ENCODE measurements at places on chromosomes 6 and 20.

DNA sequence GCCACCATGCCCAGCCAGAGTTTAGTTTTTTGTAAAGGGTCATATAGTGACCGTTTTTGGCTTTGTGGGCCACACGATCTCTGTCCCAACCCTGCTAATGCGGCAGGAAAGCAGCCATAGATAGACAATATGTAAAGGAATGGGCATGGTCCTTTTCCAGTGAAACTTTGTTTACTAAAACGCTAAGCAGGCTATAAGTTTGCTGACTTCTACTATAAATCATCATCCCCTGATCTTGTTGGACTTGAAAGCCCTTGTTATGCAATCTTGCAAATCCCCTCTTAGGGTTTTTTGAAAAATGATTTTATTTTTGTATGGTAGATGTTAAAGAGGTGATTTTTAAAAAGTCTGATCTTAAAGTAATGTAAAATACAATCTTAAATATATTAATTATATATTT, 63.6 kb downstream of the CBFA2T2 start:
- no peak for DNase-seq

DNA sequence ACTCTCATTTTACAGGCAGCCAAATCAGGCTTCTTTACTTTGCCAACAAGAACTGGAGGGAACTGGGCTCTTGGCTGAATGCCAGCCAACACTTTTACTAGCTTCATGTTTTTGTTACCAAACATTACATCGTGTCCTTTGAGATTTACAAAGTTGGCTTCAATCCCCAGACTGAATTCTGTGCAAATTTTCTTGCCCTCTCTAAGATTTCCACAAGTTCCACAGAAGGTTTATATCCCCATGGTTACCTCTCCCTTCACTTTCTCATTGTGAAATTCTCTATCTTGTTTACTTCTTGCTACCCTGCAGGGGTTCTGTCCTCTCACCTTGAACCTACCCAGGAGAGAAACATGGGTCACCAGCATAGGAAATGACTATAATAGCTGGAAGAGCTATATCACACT, 37.6 kb upstream of the PLCB1 start:
- DNase-seq: no peak

DNA sequence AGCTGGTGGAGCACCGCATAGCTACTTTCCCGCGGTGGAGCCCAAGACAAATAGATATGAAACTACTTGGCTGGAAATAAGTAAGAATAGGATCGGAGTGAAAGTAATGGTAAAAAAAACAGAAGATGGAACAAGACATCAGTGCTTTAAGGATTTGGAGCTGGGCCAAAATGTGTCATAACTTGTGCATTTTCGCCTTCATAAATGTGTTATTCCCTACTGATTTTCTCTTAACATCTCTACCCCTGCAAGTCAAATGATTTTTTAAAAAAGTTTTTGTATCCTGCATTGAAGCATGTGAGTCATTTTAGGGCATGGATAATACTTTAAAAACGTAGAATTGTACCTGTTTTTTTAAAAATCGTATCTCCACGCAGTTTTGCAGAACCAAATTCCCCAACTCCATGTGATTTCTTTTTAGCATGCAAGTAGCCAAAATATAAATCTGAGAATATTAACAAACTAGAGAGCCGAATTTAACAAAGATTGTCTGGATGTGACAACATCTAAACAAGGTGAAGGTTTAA, 882 bp upstream of the FAM184A start:
- no peak for DNase-seq

DNA sequence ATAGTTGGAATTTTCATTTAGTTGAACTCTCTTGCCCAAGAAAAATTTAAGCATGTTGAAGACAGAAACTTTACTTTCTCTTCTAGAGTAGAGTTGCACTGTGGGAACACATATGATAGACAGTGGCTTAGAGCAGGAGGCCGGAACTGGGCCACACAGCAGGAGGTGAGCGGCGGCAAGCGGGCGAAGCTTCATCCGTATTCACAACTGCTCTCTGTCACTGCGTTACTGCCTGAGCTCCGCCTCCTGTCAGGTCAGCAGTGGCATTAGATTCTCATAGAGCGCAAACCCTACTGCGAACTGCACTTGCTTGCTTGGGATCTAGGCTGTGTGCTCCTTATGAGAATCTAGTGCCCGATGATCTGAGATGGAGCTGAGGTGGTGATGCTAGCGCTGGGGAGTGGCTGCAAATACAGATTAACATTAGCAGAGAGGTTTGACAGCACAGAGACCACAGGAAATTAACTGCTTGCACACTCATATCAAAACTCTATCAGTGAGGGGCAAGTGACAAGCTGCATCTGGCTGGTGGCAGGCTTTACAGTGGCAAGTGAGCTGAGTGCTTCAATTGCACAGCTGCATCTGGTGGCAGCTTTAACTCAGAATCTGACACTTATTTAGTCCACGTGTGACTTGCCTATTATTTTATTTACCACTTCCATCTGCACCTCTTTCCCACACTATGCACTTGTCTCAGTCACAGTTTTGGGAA, 174.9 kb upstream of the C6orf118 start:
- no peak for DNase-seq

GRCh38 chr20:14913896-14914620, 576.6 kb upstream of the FLRT3 start:
- no peak for DNase-seq

- DNase-seq: no peak
Observed at GRCh38 chr6:20837189-20837588, 302.9 kb downstream of the CDKAL1 start.

DNA sequence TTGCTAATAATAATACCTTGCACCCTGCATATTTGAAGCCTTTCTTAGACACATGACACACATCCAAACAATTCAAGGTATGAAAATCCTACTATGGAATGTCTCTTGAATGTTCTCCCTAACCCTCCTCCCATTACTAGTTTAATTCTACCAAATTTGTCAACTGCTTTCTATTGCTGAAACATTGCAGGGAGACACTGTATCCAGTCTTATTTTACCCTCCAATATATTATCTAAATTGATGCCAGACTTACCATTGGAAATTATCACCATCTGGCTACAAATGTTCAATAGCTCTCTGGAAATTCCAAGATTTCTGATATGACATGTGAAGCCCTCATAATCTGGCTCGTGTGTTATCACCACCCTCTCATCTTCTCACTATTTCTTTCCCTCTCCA, 1027.3 kb upstream of the CITED2 start:
- no peak for DNase-seq

DNA sequence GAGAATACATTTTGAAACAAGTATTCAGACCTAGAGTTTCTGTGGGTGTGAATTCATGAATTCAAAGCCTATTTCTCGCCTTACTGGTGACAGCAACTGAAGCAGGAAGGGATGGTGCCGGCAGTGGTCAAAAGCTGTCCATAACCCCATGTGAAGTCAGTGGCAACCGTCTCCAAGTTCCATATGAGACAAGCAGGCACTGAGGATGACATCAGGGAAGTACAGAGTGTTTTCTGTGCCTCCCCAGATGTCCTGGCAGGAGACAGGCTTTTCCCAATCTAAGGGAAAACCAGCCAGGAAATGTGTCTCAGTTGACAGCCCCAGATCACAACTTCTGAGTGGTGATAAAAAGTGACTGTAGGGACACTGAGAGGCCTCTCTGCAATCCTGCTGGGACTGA, 66.6 kb downstream of the HIVEP2 start:
- DNase-seq: no peak

- DNase-seq: no peak
Observed at GRCh38 chr20:32368925-32369324, 10.8 kb downstream of the ASXL1 start.

- no peak for DNase-seq
Observed at GRCh38 chr20:38864662-38865061, 59.2 kb downstream of the PPP1R16B start.

- no peak for DNase-seq
Observed at GRCh38 chr6:53938810-53939209, 144.0 kb downstream of the LRRC1 start.

- DNase-seq: no peak
Observed at GRCh38 chr6:166504100-166504499, 82.4 kb downstream of the RAMACL start.

DNA sequence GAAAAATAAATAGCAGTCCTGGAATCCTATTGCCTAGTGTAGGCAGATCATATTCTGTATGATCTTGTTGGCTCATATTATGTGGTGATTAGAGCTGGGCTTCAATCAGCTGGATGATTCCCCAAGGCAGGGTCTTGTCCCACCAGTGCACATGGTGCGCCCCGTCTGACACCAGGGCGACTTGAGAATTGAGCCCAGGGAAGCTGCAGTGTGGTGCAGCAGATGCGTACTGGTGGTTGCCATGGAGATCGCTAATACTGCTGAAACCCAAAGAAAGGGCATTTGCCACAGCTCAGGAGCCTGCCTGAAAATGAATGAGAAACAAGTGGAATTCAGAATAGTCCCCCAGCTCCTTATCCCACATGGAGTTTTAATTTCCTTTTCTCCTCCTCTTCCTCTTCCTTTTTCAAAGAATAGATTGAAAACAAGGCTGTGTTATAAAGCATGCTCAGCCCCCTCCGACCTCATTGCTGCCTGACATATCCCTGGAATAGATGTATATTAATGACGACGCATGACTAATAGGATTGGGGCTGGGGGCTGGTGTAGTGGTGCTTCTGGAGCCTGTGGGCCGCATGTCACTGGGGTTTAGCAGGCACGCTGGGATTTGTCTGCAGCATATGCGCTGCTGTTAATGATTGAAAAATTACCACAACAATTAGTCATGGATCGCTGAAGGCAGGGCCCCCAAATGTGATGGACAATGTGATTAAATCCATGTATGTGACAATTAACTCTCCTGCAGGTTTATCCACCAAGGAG, 210.5 kb downstream of the FARS2 start:
- no peak for DNase-seq

- no peak for DNase-seq
Observed at GRCh38 chr6:89122625-89123024, 4.8 kb upstream of the SRSF12 start.

DNA sequence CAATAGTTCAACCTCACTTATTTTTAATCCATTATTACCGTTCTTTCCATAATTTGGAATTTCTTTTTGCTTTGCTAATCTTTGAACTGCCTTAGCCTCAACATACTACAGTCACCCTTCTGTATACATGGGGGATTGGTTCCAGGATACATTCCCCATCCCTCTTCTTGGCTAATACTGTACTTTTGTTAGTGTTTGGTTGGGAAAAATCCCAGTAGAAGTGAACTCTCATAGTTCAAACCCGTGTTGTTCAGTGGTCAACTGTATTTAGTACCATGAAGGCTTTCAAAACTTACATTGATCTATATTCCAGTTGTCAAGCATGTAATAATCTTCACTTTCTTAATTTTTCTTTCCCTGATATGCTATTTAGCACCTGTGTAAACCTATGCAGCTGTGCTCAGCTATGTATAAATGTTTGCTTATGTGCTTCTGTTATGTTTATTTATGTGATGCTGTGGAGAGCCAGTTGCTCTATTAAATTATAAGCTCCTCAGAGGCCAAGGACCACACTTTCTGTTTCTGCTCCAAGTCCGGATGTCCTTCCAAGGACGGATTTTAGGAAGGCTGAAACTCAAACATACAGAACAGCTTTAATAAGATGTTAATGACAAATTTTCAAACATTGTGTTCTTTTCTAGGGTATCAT, 33.3 kb upstream of the LAMA4 start:
- no peak for DNase-seq

GRCh38 chr6:122869437-122870024, 80.5 kb downstream of the SMPDL3A start:
- DNase-seq: no peak

Data from stimulated activated CD4-positive, alpha-beta T cell treated with anti-CD3 and anti-CD28 coated beads, Interleukin-4, amount 100 ng/mL, for 1 hour (primary cell).